ENCODE measurements at places on chromosomes 1 and 21. TPM values are rescaled to one million over a fixed set of nuclear protein-coding genes. Genes with fewer than 3 reads are reported as not detected.

- no peaks in the 10 kb centered on the region for H3K36me3 ChIP-seq
- H3K27ac ChIP-seq = peak overlapping the region; percentile 30
- DNase-seq = no peak
- no peaks in the 10 kb centered on the region for H3K27me3 ChIP-seq
Measured at GRCh38 chr1:172269084-172269483, 151.4 kb upstream of the C1orf105 start.

DNA sequence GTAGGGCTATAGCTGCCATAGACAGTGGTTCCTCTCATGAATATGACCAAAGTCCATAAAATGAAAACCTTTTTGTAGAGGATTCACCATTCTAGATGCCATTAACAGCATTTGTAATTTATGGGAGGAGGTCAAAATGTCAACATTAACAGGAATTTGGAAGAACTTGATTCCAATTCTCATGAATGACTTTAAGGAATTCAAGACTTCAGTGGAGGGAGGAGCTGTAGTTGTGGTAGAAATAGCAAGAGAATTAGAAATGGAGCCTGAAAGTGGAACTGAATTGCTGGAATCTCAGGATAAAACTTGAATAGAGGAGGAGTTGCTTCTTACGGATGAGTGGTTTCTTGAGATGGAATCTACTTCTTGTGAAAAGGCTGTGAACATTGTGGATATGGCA, 65.4 kb upstream of the ESRRG start:
- no peak overlapping the region for H3K4me3 ChIP-seq
- H3K27ac ChIP-seq = no peak overlapping the region
- H3K36me3 ChIP-seq = no peaks in the 10 kb centered on the region
- H3K27me3 ChIP-seq = peaks cover 2% of the 10 kb centered on the region
- no peak for DNase-seq

- DNase-seq = no peak
- peak overlapping the region; percentile 86 for H3K27ac ChIP-seq
- H3K4me1 ChIP-seq = peaks cover 31% of the 10 kb centered on the region
- peaks cover 34% of the 10 kb centered on the region for H3K27me3 ChIP-seq
- H3K36me3 ChIP-seq = no peaks in the 10 kb centered on the region
Measured at GRCh38 chr1:47478090-47478489, 40.2 kb downstream of the FOXD2 start.

DNA sequence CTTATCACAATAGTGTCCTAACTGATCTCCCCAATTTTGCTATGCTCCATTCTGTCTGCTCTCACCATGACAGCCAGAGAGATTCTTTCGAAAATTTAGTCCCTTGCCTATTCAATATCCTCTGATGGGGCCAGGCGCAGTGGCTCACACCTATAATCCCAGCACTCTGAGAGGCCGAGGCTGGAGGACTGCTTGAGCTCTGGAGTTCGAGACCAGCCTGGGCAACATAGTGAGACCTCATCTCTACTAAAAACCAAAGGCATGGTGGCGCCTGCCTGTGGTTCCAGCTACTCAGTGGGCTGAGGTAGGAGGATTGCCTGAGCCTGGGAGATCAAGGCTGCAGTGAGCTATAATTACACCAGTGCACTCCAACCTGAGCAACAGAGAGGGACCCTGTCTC, 16.1 kb upstream of the PDZK1IP1 start:
- no peak overlapping the region for H3K4me3 ChIP-seq
- H3K4me1 ChIP-seq = no peaks in the 10 kb centered on the region
- peaks cover 80% of the 10 kb centered on the region for H3K27me3 ChIP-seq

DNA sequence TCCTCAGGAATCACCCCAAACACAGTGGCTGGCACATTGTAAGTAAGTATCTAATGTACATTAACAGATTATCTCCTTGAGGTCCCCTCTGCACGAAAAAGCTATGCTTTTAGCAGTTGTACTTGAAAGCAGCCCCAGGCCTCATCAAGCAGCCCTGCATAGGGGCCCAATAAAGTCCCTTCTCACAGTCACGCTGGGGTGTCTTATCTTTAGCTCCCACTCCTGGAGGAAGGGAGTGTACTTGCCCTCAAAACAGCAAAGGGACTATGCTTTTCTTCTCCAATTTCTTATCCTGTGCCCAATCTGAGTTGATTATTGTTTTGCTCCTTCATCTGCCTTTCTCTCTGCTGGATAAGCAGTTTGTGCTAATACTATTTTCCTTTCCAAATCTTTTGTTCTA, 168.8 kb upstream of the PLXNA2 start:
- no peak for DNase-seq
- no peaks in the 10 kb centered on the region for H3K27me3 ChIP-seq
- peaks cover 8% of the 10 kb centered on the region for H3K4me1 ChIP-seq
- H3K4me3 ChIP-seq = no peak overlapping the region
- no peaks in the 10 kb centered on the region for H3K36me3 ChIP-seq

DNA sequence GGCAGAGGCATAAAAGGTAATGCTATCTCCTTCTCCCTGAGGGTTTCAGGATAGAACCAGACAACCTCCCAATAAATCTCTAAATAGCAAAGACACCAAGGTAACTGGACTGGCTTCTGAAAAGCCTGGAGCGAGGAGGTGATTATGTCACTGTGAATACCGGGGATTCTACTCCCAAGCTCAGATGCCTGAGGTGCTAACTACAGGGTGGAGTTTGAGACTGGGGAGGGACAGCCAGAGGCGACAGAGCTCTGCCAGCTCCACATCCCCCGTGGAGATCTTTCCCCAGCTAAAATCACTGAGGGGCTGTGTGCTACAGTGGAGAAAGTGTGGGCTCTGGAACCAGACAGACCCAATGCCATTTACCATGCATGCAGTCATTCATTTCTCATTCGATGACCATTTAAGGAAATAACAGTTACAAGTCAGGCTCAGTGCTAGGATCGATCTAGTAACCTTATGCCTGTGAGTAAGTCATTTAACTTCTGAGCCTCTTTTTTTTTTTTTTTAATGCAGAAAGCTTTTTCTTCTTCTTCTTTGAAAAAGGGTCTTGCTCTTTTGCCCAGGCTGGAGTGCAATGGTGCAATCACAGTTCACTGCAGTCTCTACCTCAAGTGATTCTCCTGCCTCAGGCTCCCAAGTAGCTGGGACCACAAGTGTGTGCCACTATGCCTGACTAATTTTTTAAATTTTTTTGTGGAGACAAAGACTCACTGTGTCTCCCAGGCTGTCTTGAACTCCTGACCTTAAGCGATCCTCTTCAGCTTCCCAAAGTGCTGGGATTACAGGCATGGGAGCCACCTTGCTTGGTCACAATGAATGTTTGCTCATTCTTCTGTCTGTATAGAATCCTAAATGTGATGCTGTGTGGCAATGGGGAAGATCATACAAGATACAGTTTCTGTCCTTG, 8.1 kb upstream of the SLC45A3 start:
- DNase-seq = no peak
- H3K27ac ChIP-seq = peak overlapping the region; percentile 13
- no peaks in the 10 kb centered on the region for H3K27me3 ChIP-seq
- H3K36me3 ChIP-seq = no peaks in the 10 kb centered on the region
- peaks cover 39% of the 10 kb centered on the region for H3K4me1 ChIP-seq

- H3K4me3 ChIP-seq = no peak overlapping the region
- H3K36me3 ChIP-seq = no peaks in the 10 kb centered on the region
- H3K27me3 ChIP-seq = no peaks in the 10 kb centered on the region
- no peak for DNase-seq
Measured at GRCh38 chr1:97094247-97094972, 372.8 kb downstream of the PTBP2 start.

GRCh38 chr21:23811805-23812204, 1795.5 kb downstream of the MRPL39 start:
- no peak overlapping the region for H3K4me3 ChIP-seq
- H3K36me3 ChIP-seq = no peaks in the 10 kb centered on the region
- no peak for DNase-seq
- H3K27ac ChIP-seq = no peak overlapping the region
- H3K27me3 ChIP-seq = no peaks in the 10 kb centered on the region

- no peak overlapping the region for H3K4me3 ChIP-seq
- peaks cover 24% of the 10 kb centered on the region for H3K4me1 ChIP-seq
- no peak for DNase-seq
- no peak overlapping the region for H3K27ac ChIP-seq
Measured at GRCh38 chr1:101407505-101408211, 170.8 kb downstream of the S1PR1 start.

- no peak for DNase-seq
- H3K4me1 ChIP-seq = peaks cover 3% of the 10 kb centered on the region
- H3K4me3 ChIP-seq = no peak overlapping the region
- peaks cover 7% of the 10 kb centered on the region for H3K27me3 ChIP-seq
Measured at GRCh38 chr1:60763741-60764140, 318.6 kb upstream of the NFIA start.

DNA sequence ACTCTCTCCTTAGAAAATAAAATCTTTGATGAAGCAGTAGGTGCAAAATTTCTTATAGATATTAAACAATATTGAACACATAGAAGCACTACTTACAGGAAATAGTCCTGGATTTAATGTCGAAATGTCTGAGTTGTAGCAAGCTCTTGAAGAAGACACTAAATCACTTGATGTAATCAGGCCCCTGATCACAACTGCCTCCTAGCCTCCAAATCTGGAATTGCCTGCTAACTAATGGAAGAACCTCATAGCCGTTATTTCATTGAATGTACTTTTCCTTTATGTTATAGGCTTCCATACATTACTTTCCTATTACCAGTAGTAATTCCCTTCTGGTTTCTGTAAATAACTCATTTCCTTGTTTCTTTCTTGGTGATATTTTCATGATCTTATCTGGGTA, 675.7 kb upstream of the CHRM3 start:
- H3K27ac ChIP-seq = no peak overlapping the region
- H3K27me3 ChIP-seq = no peaks in the 10 kb centered on the region
- no peaks in the 10 kb centered on the region for H3K4me1 ChIP-seq
- no peaks in the 10 kb centered on the region for H3K36me3 ChIP-seq
- no peak overlapping the region for H3K4me3 ChIP-seq

- H3K4me1 ChIP-seq = peaks cover 24% of the 10 kb centered on the region
- H3K27ac ChIP-seq = peak overlapping the region; percentile 67
- no peaks in the 10 kb centered on the region for H3K36me3 ChIP-seq
- DNase-seq = no peak
Measured at GRCh38 chr1:151720554-151720953, 768 bp upstream of the RIIAD1 start.

DNA sequence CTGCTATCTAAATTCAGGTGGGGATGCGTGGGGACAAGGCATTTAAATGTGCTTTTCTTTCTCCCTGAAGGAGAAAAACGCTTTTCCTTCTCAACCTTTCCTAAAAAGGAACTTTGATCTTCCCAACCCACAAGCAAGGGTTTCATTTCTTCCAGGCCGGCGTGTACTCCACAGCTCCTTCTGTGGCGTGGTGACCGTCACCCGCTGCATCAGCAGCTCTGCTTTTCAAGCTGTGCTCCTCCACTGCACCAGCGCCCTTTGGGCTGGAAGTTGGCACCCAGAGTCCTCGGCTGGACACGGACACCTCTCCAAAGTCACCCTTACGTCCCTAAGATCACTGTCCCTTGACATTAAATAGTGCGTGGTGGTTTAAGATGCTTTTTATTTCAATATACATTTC, 54.3 kb downstream of the PEX14 start:
- DNase-seq = no peak
- no peaks in the 10 kb centered on the region for H3K36me3 ChIP-seq
- H3K4me1 ChIP-seq = peaks cover 36% of the 10 kb centered on the region
- no peak overlapping the region for H3K4me3 ChIP-seq

DNA sequence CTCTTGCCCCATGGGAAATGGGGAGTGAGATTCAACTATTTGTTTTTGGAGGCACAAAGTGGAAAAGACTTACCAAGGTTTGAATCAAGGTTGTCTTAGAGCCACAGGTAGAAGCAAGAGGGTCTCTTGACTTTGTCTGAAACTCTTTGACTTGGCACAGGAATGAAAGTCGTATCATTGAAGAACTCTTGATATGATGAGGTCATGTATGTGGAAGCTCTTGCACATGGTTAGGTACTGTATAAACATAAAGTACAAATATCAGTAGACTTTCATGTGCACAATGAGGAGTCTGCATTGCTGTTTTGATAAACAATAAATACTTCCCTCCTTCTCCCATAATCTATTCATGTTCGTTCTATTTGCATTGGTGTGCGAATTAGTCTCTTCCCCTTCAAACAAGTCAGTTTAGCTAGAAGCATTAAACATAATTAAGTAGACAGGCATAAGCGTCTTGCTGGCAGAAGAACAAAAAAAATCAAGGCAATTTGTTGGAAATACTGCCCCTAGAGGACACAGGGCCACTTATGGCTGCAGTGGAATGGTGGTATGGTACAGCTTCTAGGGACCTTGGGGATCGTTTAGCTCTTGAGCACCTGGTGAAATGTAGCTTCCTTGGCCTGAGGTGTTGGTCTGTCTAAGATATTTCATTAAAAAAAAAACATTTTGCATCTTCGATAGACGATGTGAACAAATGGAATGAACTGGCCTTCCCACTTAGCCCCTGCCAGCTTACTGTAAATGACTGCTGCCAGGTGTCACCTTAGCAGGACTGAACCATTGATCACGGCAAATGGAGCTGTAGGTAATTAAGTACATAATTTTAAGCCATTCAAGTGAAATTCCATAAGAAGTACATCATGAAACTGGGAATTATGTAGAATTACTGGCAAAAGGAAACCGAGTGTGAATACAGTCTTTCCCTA, 218.0 kb upstream of the GALNT2 start:
- H3K36me3 ChIP-seq = no peaks in the 10 kb centered on the region
- peaks cover 13% of the 10 kb centered on the region for H3K27me3 ChIP-seq
- peaks cover 4% of the 10 kb centered on the region for H3K4me1 ChIP-seq
- H3K4me3 ChIP-seq = no peak overlapping the region
- no peak overlapping the region for H3K27ac ChIP-seq

GRCh38 chr1:28518000-28518744, 12.3 kb downstream of the RCC1 start:
- H3K27ac ChIP-seq = peak overlapping the region; percentile 91
- no peaks in the 10 kb centered on the region for H3K27me3 ChIP-seq
- H3K36me3 ChIP-seq = peaks cover 21% of the 10 kb centered on the region
- H3K4me1 ChIP-seq = peaks cover 18% of the 10 kb centered on the region
- DNase-seq = peak; percentile 92

DNA sequence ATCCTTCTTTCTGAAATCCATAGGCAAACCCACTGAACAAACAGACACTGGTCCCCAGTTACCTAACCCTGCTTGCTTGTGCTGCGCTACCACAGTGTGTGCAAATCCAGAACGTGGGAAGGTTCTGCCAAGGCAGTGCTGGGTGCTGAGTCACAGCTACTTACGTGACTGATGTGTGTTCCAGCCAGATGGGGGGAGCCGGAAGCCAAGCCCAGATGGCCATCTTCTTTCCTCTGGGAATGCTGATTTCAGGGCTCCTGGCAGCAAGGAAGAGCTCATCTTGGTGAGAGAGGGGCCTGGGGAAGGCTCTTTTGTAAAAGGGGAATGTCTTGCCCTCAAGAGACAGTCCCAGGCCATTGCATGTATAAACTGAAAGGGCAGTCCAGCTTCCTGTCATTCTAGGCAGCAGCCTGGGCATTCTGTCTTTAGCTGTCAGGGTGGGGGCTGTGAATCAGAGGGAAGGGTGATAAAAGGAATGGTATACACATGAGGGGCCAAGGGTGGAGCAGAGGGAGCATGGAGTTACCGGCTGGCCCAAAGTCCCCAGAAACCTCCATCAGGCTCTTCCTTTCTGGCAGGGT, 54.1 kb downstream of the CD46 start:
- H3K4me1 ChIP-seq = peaks cover 7% of the 10 kb centered on the region
- DNase-seq = no peak
- no peak overlapping the region for H3K4me3 ChIP-seq

The GLIS1 gene
- total RNA-seq = 2.1 TPM

The CELF3 gene
- total RNA-seq = 17.9 TPM

The PTGER3 gene
- total RNA-seq = 4.7 TPM

The RGSL1 gene
- total RNA-seq = not detected

The ZBTB8B gene
- total RNA-seq = 0.74 TPM

The C1QC gene
- total RNA-seq = not detected

The C1orf216 gene
- total RNA-seq = 10.0 TPM

The LEMD1 gene
- total RNA-seq = 5.5 TPM

The CD53 gene
- total RNA-seq = not detected

The CLCA1 gene
- 4.9 TPM for total RNA-seq

The KLHDC8A gene
- 0.50 TPM for total RNA-seq

Measured in type B pancreatic cell (in vitro differentiated cells).